ENCODE measurements at places on chromosomes 16 and 17. TPM values are rescaled to one million over a fixed set of nuclear protein-coding genes. Genes with fewer than 3 reads are reported as not detected.

The TP53TG3F gene
- not detected for total RNA-seq

The PRAC1 gene
- total RNA-seq = not detected

The NOXO1 gene
- not detected for total RNA-seq

The KRTAP9-4 gene
- total RNA-seq = not detected

The C17orf107 gene
- 9.9 TPM for total RNA-seq

The SENP3 gene
- total RNA-seq = 65.9 TPM

The KRTAP3-2 gene
- not detected for total RNA-seq

The CMTM2 gene
- not detected for total RNA-seq

The LHX1 gene
- total RNA-seq = not detected

The TRAF7 gene
- 97.4 TPM for total RNA-seq

The HBA1 gene
- total RNA-seq = not detected

Measured in smooth muscle cell of the pulmonary artery (primary cell).